Cerebellar nuclear complex (tissue), 1 donor: ENCODE measurements at places on chromosomes 5 and 9.

- DNase-seq = no peak
Observed at GRCh38 chr9:86328156-86328555, 26.1 kb downstream of the TUT7 start.

GRCh38 chr5:139565411-139566305 is 4.5 kb downstream of the UBE2D2 start:
- no peak for DNase-seq

DNA sequence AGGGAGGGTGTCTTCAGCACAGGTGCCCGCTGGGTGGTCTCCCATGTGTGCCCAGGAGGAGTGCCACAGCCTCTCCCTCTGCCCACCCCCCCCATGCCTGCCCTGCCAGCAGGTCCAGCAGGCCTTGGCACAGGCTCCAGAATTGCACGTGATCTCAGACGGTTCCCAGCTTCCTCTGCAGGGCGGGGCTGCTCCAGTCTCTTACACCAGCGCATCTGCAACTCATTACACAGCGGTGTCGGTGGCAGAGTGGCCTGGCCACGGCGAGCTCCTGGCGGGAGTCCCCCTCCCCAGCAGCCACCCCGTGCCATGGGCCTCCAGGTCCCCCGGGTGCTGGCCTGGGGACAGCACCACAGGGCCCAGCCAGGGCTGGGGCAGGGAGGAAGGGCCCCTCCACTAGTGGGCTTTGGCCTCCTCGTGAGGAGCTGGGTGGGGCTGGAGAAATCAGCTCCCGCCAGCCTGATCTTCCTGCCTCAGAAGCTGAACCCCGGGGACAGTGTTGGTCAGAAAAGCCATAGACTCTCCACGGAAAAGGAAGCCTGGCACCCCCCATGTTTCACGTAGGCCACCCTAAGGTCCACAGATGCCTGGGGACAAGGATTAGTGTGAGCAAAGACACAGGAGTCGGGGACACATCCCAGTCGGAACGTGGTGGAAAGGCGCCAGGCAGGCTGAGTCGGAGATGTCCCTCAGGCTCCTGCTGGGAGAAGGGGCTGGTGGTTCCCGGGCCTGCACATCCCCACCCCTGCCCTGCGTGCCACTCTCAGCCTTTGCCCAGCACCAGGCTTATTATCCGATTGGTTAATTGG is 40.2 kb downstream of the RXRA start:
- no peak for DNase-seq

DNA sequence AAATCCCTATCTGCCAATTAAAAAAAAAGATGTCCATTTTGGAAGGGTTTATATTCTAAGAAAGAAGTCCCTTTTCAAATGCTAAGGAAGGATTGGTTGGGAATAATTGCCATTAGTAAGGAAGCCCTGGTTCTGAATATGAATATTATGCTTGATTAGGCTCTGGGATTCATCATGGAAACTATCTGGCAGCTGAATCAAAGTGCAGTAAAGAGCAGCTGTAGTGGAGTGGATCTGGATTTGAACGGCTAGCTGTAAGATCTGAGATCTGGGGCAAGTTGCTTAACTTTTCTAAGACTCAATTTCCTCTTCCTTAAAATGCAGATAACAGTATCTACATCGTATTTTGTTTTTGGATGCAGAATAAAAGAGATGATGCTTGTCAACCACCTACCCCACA is 10.5 kb downstream of the IL12B start:
- DNase-seq = no peak

DNA sequence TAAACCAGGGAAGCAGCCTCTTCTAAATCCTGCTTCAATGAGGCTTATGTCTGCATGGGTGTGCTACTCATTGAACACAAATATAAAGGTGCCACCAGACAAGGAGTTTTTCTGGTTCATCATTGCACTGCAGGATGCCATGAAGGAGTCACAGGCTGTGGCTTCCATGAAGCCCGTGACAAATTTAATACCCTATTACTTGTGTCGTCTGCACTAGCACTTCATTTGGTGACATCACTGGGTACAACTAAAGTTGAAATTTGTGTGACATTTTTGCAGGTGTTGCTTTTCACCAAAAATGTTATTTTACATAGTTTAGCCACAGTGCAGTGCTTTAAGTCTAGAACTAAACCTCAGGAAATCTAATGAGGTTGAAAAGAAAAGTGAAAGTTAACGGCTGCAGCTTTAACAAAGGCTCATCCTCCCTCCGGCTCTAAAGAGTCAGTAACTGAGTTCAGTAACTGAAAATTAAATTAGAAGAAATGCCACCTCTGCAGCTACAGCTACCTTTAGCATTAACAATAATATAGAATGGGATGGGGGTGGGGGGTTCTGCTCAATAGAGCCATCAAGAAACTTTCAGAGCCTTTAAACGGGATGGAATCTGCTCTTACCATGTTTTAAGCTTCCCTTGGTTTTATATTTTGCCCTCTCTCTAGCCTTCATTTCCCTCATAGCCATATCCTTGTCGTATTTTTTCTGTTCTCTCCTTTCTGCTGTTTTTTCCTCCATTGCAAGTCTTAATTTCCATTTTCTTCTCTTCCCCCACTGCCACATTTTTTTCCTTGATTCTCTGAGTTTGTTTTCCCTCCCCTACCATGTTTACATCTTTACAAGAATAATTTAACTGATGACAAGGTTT is 233.8 kb upstream of the TMEM161B start:
- DNase-seq = no peak

GRCh38 chr5:139524446-139524845 is 36.7 kb upstream of the UBE2D2 start:
- DNase-seq = no peak

GRCh38 chr5:157292599-157292998 is 26.7 kb downstream of the CYFIP2 start:
- DNase-seq = no peak

DNA sequence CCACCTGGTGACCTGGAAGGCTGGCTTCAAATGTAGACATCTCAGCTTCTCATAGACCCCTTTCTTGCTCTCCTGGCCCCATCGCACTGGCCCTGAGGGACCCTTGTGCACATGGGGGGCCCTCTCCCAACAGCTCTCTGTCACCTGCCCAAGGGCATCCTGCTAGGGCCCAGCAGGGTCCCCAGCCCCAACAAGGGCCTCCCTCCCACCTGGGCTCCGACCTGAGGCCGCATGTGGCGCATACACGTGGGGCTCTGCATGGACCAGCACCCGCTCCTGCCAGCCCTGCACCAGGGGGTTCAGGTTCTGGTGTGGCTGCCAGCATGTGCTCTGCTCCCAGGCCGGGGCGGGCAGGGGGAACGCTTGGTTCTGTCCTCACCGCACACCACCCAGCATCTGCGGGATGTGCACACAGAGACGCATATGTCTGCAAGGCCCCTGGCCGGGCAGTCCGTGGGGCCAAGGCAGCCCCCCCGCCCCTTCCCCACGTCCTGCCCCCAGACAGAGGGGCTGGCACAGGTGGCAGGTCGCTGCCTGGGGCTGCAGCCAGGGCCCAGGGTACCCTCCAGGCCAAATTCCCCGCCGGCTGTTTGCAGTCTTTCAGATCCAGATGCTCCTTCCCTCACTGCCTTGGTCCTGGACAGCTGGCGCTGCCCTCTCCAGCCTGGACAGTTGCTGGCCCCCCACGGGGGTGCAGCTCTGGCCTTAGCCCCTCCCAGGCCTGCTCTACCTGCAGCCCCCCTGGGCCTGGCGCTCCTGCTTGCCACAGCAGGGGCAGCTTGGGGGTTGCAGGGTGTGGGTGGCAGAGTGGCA is 17.9 kb upstream of the NRARP start:
- no peak for DNase-seq

GRCh38 chr5:111997711-111998110 is 240.7 kb upstream of the NREP start:
- no peak for DNase-seq

DNA sequence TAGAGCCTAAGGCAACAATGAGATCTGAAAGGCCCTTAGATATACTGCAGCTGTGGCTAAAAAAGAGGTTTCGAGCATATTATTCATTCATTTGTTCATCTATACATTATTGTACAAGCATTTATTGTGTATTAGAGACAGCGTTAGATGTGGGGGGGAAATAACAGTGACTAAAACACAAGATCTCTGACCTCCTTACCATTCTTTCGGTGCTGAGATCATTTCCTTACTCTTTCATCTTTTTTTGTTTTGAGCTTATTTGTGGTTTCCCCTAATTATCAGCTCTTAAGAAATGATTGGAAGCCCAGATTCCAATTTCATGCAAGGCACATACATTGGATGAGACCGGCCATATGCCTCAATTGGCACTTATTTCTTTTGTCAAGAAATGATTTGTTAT is 113.2 kb downstream of the SEC61B start:
- no peak for DNase-seq

GRCh38 chr5:4198461-4198860 is 602.8 kb downstream of the IRX1 start:
- DNase-seq = no peak

GRCh38 chr5:171848911-171849520 is 63.4 kb downstream of the SMIM23 start:
- no peak for DNase-seq

GRCh38 chr5:10288592-10289219 is 19.0 kb downstream of the CMBL start:
- DNase-seq = no peak

DNA sequence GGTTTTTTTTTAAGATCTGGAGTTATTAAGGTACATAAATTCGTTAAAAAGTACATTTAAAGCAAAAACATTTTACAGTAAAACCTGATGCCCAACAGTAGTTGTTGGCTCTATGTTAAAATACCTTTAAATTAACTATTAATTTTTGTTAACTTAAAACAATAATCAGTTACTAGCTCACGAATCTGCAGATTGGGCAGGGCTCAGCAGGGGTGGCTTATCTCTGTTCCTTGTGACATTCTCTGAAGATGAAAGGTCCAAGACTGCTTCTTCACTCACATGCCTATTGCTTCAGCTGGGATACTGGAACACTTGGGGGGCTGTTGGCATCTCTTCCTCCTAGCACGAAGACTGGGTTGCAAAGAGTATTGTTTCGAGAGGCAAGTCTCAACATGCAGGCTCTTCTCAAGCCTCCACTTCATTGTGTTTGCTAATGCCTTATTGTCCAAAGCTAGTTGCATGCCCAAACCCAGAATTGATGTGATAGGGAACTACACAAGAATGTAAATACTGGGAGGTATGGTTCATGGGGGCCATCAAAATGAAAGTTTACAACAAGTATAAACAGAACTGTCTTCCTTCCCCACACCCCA is 46.6 kb downstream of the MAP3K1 start:
- DNase-seq = no peak

DNA sequence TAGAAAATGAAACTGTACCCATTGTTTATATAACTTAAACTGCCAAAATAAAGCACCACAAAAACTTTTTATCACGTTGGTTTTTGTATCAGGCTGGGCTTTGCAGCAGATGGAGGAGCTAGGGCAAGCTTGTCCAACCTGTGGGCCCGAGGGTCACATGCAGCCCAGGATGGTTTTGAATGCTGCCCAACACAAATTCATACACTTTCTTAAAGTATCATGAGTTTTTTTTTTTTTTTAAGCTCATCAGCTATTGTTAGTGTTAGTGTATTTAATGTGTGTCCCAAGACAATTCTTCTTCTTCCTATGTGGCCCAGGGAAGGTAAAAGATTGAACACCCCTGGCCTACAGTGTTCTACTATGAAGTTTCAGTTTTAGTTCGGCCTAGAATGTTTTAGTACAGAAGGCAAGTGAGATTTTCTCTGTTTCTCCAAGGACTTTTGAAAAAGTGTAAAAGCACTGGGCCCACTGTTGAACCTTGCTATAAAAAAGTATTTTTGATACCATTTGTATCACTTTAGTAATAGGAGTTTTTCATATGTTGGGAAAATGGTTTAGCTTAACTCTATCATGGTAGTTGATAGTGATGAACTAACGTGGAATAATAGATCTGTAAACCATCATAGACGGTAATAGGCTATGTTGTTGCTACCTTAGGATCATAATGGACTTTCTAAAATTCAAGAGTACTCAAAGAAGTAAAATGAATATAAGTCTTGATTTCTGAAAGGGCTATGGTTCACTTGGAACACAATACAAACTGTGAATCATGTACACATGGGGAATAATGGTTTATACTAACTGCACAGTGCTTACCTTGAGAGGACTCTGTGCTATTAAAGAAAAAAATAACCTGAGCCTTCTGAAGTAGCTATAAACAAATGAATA is 2.9 kb downstream of the CDKN2A start:
- no peak for DNase-seq

DNA sequence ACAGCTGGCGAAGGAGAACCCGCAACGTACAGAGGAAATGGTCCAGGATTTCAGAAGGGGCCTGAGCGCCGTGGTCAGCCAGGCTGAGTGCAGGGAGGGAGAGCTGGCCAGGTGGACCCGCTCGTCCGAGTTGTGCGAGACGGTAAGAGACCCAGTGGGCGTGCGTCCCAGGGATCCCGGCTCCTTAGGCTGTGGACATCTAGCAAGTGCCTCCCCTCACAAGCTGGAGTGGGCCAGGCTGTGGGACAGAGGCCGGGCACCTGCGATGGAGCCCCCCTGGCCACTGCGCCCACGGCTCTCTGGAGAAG is 29.5 kb upstream of the LRRC14B start:
- no peak for DNase-seq

DNA sequence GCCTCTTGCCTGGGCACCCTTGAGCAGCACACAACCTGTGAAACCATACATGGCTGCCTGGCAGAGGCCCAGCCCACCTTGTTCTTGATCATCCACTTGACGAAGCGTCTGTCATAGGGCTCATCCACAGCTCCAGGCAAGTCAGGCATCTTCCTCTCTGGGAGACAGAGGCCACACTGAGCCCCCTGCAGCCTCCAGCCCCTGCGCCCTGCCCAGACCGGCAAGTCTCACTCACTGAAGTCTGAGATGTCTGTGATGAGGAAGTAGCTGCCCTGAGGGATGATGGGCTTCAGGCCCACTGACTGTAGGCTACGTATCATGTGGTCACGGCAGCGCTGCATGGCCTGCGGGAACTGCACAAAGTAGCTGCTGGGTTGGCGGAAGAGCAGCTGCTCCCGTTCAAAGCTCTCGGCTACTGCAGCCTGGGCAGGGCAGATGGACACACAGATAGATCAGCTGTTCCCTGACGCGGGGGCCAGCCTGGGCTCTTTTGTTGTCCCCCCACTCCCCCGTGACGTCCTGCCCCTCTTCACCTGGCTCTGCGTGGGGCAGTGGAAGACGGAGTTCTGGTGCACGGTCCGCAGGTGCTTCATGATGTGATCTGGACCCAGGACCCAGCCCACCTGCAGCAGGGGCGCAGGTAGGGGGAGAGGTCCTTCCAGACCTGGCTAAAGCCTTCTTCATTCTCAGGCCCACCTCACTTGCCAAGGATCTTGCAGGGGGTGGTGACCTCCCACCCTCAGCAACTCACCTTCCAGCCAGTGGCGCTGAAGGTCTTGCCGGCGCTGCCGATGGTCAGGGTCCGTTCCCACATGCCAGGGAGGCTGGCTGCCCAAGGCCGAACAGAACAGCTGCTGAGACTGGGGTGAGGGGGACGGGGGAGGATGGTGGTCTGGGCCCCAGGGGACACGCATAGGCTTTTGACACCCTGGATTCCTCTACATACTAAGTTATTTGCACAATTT is 5.9 kb upstream of the SPOUT1 start:
- no peak for DNase-seq
